ENCODE measurements at places on chromosomes 11 and 22.

- DNase-seq = no peak
These were observed 1.3 kb upstream of the SEC14L3 start for GRCh38 chr22:30472994-30473720.

GRCh38 chr11:104322696-104323095 lies 158.7 kb upstream of the PDGFD start:
- no peak for DNase-seq

DNA sequence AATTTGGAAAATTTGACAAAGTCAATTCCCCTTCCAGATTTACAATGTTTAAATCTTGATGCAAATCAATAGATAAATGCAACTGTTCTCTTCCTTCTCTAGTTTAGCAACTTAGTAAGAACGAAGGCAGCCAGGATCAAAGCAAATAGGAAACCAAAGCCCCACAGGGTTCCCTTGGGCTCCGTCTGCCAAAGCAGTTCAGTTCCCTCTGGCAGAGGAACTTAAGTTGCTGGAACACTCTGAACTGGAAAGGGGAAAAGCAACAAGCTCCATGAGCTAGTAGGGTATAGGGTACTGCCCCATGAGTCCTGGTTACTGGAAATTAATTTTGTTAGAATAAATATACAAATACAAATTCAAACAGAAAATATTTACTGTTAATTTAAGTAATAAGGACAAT lies 91.3 kb downstream of the RELT start:
- no peak for DNase-seq

- DNase-seq = no peak
These were observed 291.2 kb downstream of the OPCML start for GRCh38 chr11:133240908-133241655.

DNA sequence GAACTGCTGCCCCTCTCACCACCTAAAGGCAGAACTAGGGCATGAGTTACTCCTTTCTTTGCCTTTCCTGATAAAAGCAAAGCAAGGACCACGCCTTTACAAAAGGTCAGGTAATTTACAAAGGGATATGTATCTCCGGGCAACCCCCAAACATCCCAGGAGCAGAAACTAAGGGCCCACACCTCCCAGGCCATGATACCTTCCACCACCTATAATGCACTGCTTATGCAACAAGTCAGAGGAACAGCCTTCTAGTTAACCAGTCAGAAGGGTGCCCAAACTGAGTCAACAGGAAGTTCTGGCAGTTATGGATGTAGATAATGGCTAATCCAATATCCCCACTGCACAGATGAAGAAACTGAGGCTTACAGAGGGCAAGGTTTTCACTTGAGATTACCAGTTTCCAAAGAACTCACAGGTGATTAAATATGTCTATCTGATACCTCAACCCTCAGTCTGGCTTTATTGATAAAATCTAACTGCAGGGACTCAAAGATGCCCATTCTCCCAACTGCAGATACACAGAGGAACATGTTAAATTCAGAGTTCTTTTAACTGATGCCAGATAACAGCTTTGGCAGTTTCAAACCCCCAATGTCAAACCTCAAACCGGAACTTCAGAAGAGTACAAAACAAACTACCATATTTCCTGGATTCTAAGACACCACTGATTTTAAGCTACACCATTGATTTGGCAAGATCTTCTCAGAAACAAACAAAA lies 16.8 kb upstream of the CASTOR1 start:
- DNase-seq = no peak

GRCh38 chr11:33471541-33471940 lies 214.4 kb downstream of the HIPK3 start:
- no peak for DNase-seq

GRCh38 chr22:26898946-26899605 lies 241.7 kb downstream of the MIAT start:
- DNase-seq = no peak

DNA sequence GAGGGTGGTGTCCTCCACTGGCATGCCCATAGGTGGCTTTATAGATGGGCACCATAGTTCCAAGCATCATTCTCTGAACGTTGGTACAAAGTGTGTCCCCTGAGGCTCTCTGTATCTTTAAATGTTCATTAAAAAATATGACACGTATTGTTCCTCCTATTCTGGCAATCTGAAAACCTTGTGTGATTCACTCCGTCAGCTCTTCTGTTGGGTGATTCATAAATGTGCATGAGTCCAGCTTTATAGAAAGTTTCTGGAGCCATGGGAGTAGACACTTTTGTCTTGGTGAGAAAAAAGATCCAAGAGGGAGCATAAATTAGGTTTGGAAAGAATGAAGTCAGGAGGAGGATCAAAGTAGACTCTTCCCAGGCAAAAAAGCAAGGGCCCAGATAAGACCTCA lies 728.8 kb downstream of the NELL1 start:
- no peak for DNase-seq

DNA sequence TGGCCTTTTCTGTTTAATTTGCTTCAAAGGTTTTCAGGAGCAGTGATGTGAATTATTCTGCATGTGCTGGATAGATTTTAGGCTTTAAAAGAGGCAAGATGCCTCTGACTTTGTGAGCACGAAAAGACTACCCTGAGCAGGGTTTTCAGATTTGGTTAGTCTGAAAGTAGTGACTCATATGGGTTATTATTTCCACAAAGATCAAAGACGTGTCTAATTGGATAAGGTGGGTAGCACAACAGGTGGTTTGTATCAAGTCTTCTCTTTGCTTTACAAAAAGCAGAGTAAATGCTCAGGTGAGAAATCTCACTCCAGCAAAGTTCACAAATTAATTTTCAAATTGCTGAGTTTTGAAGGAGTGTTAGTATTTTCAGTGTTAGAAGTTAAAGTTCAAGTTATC lies 37.6 kb upstream of the DBX1 start:
- no peak for DNase-seq

DNA sequence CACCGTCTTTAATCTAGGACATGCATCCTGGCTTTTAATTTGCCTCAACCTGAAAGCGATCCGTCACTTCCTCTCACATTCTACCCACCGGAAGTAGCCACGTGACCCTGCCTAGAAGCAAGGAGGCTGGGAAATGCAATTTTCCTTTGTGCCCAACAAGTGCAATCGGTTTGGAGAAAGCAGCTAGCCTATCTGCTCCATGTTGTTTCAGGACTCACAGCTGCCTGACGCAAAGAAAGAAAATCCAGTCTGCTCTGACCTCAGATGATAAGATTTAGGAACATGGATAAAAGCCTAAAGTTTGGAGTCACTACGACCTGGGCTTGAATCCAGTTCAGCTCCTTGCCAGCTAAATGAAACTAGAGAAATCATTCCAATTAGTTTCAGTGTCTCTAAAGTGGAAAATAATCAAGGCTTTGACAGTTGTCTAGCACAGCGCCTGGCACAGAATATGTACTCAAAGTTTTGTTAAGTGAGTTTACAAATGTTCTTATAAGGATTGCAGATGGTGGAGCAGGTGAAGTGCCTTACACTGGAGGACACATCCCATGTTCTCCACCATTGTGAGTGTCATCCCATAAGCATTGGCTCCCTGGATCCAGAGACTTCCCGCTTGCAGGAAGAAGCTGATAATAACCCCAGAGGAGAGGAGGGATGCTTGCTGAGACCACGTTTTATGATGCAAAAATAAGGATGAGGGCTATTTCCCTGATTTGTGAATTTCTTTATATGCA lies 553.7 kb downstream of the MN1 start:
- DNase-seq = no peak

DNA sequence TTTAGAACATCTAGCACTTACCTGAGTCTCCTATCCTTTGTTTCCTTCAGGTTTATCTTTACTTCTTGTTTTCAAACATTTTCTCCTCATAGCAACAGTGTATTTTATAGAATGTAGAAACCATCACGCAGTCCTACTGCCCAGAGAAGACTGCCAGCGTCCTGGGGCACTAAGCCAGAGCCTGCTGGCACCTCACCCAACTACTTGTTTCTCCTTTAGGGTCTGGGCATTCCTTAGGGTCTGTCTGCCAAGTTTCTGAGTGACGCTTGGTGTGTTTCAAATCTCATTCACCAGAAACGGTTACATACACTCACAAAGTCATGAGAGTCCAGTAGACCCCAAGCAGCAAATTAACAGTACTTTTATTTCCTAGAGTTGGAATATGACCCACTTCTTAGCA lies 49.6 kb upstream of the SLC25A1 start:
- no peak for DNase-seq

DNA sequence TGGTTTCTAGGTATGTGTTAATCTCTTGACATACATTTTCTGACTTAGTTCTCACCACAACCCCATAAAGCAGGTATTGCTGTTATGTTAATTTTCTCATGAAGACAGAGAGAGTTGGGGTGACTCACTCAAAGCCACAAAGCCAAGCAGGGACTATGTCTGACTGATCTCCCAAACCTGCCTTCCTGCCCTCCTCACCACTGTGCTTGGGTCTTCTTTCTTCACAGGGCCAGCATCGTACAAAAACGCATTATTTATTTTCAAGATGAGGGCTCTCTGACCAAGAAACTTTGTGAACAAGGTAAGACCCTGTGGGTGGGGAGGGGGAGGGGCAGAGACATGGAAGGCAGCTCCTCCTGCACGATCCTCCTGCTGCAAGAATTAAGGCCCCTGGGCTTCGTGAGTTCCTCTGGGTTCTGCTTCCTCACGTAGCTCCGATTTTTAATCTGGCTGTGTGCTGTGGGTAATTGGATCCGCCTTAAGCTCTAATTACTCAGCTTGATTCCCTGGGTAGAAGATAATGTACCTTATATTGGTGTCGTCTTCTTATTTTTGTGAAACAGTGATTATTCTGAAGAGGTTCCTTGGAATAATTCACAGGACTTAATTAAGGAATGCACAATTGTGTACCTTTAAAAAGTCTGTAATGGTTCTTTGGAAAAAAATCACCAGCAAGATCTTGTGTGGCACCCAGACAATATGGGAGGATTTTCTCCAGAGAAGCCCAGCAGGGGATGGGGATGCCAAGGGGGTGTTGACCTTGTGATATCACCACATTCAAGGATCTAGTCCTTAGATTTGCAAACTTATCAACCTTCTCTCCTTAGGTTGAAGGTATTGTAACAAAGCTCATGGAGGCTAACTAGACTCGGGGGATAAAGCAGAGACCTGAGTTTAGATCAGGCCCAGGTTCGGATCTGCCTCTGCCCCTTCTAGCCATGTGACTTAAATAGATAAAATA lies 112.9 kb downstream of the SPON1 start:
- no peak for DNase-seq

DNA sequence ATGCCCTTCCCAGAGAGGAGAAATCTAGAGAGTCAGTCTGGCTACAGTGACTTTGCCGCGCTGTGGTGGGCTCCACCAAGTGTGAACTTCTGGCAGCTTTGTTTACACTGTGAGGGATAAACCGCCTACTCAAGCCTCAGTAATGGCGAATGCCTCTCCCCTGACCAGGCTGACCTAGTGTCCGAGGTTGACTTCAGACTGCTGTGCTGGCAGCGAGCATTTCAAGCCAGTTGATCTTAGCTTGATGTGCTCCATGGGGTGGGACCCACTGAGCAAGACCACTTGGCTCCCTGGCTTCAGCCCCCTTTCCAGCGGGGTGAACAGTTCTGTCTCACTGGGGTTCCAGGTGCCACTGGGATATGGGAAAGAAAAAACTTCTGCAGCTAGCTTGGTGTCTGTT lies 38.6 kb upstream of the PTH start:
- DNase-seq = no peak

DNA sequence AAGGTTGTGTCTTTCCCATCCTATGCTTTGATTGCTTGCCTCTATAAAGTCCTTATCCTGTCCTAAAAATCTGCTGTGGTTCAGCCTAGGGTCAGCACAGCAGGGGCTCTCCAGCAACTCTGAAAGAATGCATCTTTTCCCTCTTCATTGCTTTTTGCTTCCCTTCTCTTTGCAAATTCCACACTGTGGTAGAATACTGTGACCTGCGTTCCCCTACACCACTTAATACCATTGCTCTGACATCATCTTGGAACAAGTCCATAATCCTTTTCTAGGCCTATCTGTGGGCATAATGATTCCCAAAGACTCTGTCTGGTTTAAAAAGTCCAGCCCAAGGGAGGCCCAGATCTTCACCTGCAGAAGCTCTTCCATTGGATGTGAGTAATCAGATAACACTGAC lies 177.7 kb downstream of the NAV2 start:
- no peak for DNase-seq

GRCh38 chr22:31104869-31105268 lies 2.5 kb downstream of the SELENOM start:
- DNase-seq = no peak

GRCh38 chr11:2558861-2559526 lies 114.2 kb downstream of the KCNQ1 start:
- no peak for DNase-seq

GRCh38 chr22:44680481-44680894 lies 21.5 kb upstream of the PRR5 start:
- no peak for DNase-seq

DNA sequence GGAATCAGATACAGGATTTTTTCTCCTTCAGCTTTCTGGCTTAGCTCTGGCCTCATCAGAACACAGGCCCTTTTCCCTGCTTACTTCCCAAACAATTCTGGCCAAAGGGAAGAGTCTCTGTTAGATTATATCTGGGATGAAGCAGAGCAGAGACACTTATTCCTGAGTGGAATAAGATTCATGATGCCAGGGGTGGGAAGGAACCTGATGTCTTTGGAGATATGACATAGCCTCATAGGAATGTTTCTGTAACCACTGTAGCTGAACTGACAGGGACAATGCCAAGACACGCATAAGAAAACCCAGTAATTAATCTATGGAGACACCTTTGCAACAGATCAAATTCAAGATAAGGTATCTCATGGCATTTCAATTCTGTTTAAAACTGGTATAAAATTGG lies 177.1 kb upstream of the RAG2 start:
- no peak for DNase-seq

- no peak for DNase-seq
These were observed 94.9 kb downstream of the PRR5L start for GRCh38 chr11:36390963-36391471.

DNA sequence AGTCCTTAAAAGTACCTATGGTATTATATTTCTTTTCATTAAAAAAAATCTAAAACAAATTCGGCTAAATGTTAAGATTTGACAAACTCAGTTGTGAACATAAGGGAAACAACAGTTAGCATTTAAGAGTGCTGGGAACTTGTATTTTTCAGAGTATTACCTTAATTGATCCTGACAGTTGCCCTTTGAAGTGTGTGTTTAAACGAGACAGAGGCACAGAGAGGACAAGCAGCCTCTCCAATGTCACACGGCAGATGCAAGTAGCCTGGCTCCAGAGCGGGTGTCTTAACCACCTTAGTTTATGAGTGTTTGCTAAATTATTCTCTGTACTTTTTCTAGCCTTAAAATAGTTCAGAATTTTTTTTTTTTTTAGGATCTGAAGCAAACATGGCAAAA lies 80.9 kb downstream of the TIMP3 start:
- DNase-seq = no peak

- no peak for DNase-seq
These were observed 66.6 kb upstream of the B3GAT1 start for GRCh38 chr11:134478611-134479010.

DNA sequence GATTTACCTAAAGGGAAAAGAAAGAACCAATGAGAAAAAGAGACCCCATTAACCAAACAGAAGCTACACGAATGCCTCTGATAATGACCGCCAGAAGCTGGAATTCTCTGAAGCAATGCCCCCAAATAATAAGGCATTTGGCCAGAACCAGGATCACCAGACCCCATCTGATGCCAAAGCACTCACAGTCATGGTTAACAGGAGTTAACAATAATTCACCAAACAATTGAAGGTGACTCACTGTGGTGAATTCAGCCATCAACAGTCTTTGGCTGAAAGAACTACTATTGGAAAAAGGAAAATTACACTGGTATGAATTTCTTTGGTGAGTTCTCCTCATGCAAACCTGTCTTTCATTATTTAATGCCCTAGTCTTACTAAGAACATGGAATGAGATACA lies 21.9 kb upstream of the NFRKB start:
- no peak for DNase-seq

GRCh38 chr11:74909385-74909784 lies 39.5 kb downstream of the XRRA1 start:
- DNase-seq = no peak

Data from AG09319 (cell line).